Activated gamma-delta T cell treated with anti-CD3 and anti-CD28 coated beads, Interleukin-2, amount 50 U/mL, for 16 hours (primary cell): ENCODE measurements at places on chromosomes 4 and X.

DNA sequence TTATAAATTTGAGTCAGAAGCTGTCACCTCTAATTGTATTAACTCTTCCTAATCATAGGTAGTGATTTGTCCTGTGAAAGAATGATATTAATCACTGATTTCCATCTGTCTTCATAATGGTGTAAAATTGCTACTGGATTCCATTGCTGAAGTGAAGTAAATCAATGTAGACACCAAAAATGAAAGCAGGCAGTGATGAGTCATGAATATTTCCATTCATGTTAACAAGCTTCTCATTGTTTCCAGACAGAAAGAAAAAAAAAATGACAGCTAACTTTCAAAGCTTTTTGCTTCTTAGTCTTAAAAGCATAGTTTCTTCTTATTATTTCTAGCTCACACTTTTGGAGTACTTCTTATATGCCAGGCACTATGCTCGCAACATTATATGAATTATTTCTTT is 21.5 kb downstream of the FAM114A1 start:
- DNase-seq: no peak

DNA sequence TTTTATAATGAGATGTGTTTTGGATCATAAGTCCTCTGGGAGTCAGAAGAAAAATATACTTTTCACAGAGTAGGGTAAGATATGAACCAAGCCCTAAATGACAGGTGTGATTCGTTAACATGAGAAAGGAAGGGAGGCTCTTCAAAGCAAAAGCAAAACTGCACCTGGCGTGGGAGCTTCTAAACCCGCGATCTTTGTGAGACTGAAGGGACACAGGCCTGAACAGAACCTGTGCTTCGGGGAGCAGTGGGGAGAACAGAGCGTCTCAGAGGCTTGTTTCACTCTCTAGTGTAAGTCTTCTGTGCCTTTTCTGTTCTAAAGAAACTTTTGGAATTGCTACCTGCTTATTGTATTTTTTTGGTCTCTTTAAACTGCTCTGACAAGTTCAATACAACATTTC is 30.2 kb upstream of the CYP4V2 start:
- DNase-seq: no peak

DNA sequence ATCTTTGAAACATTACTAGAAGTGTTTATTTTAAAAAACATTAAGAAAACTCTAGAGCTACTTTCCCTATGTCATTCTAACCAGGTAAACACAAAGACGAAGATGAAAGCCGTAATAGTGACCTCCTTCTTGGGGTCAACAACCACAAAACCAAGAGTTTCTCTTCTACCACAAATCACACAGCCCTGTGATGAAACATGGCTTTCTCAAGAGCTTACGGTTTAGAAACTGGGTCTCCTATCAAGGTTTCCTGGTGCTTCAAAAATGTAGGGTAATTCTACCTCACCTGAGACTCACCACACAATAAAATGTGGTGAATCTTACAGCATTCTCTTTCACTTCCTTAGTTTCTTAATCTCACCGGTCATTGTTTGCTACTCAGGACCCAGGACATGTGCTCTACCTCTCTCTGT is 50.9 kb downstream of the CORIN start:
- no peak for DNase-seq

- peak; percentile 32 for DNase-seq
These were observed 37.8 kb downstream of the SEPTIN6 start for GRCh38 chrX:119655125-119655524.

- no peak for DNase-seq
These were observed 30.1 kb upstream of the MTMR1 start for GRCh38 chrX:150663073-150663472.

DNA sequence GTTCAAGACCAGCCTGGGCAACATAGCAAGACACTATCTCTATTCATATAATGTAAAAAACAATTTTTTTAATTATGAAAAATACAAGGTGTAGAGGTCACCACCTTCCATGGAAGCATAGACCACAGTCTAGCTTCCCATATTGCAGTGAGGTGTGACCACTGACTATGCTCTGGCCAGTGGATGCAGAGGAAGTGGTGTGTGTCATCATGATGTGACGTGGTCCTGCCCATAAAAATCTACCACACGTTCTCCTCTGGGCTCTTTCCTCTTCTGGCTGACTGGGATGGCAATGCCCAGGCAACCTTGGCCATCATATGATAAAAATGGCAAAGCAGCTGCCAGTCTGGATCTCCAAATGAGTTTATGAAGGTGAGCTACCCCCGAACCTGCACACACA is 65.7 kb downstream of the RBM47 start:
- no peak for DNase-seq

- DNase-seq: no peak
These were observed 132.1 kb upstream of the SLC4A4 start for GRCh38 chr4:71206763-71207162.

DNA sequence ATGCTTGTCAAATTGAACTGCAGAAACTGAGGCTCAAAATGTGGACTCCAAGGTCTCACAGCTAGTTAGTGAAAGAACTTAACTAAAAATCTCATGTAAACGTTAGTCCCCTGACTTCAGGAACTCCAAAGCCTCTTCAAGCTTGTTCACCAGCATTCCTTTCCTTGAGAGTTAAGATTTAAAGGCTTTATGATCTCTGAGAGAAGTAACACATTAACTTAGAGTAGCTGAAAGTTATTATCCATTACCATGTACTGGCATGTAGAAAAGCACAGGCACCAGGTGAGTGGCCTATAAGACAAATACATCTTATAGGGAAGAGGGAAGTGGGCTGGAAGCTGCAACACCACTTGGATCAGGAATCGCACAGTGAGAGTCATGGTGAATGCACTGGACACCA is 15.3 kb downstream of the PARM1 start:
- no peak for DNase-seq

DNA sequence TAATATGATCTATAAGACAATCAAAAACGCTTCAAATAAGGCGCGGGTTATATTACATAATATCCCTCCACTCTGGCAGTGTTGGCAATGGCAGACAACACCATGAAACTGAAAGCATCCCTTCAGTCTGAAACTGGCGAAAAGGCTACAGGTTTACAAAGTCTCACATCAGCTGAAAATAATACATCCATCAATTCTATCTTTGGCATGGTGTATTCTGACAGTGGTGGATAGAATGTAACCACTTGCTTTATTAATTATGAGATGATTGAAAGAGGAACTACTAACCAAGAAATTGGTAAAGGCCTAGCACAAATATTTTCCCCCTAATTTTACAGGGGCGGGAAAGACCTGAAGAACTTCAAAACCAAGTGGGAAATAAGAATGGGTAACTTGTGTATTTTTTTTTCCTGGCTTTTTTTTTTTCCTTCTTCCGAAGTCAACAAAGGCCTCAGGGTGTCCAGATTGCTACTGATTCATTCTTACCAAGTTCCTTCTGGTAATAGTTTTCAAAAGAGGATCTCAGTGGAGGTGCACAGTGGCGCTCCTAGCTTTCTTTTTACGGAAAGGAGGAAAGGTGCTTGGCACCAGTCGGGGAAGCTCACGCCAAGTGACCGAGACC is 728 bp downstream of the UBA6 start:
- no peak for DNase-seq

GRCh38 chr4:184807256-184807655 is 18.5 kb downstream of the ACSL1 start:
- DNase-seq: no peak

DNA sequence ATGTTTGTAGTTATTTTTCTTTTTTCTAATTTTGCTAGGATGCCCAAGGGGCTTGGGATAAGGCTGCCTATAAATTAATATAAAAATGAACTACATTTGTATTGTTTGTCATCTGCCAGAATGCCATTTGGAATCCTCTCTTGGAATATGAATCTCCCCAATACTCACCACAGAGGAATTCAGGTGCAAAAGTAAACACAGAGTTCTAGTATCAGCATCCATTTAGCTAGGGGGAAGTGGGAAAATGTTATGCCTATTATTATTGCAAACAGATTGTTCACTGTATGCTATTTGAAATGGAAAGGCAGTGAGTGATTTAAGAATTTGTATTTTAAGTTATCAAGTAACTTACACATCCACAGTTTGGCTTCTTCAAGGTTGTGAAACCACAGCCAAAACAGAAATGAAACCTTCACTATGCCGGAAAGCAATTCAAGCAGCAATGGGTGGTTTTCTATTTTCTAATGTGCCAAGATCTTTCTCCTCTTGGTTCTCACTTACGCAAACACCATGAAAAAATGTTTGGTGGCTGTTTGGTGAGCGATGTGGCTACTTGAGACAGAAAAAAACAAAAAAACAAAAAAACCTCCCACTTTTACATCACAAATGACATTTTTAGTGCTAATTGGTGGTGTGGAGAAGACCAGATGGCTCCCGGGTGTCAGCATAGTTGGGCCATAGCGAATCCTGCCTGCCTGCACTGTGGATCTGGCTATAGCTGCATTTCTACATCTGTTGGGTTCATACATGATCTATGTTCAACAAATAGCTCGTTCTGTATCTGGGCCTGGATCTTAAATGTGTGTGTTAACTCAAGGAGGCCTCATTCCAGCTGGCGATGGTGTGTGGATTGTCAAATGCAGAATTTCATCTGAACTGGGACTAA is 200.8 kb upstream of the GIMD1 start:
- no peak for DNase-seq

GRCh38 chr4:56648021-56648823 is 32.9 kb downstream of the HOPX start:
- no peak for DNase-seq

- DNase-seq: no peak
These were observed 147.0 kb upstream of the CTSO start for GRCh38 chr4:156100651-156101050.

DNA sequence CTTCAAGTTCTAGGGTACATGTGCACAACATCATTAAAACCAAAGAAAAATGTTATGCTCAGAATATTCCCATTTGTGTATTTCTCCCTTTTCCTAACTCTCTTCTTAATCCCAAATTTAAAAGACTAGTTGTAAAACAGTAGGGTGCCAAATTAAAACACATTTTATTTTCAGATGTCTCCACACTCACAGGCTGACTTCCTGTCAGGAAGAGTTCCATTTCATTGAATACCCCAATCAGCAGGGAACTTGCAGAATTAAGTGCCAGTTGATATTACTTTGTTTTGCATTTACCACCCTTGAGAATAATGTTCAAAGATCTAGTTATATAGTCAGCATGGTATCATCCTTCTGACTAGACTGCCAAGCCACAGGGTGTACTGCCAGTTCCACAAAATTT is 207.9 kb downstream of the MAB21L2 start:
- no peak for DNase-seq

GRCh38 chr4:143587703-143588102 is 74.2 kb downstream of the SMARCA5 start:
- DNase-seq: no peak

DNA sequence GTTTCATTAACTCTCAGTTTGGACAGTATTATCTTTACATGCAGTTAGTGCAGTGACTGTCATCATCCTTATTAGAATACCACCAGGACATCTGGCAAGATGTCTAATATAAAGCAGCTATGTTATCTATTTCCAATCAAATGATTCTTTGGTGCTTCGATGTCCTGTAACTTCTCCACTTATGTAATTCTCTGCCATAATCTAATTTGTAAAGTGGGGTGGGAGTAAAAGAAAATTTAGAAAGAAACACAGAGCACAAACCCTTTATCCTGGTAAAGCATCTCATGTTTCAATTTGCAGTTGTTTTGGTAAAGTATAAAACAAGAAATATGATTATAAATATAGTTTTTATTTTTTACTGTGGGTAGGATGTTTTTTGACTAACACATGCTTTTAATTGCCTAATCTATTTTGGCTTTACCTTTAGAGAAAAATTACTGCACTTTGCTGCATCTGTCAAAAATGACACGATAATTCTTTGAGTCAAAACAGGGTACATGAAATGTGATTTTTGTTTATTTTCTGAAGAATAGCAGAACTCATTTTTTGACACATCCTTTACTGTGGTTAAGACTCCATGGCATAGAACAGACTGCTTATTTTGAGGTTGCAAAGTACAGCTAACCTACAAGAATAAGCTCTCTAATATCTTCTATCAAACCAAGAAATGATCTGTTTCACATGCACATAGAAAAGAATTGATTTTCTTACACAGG is 382.9 kb downstream of the RPA4 start:
- DNase-seq: no peak

- DNase-seq: no peak
These were observed 17.7 kb upstream of the P2RY8 start for GRCh38 chrX:1554469-1555210.

- DNase-seq: no peak
These were observed 1043.3 kb downstream of the FAT4 start for GRCh38 chr4:126358041-126358440.

DNA sequence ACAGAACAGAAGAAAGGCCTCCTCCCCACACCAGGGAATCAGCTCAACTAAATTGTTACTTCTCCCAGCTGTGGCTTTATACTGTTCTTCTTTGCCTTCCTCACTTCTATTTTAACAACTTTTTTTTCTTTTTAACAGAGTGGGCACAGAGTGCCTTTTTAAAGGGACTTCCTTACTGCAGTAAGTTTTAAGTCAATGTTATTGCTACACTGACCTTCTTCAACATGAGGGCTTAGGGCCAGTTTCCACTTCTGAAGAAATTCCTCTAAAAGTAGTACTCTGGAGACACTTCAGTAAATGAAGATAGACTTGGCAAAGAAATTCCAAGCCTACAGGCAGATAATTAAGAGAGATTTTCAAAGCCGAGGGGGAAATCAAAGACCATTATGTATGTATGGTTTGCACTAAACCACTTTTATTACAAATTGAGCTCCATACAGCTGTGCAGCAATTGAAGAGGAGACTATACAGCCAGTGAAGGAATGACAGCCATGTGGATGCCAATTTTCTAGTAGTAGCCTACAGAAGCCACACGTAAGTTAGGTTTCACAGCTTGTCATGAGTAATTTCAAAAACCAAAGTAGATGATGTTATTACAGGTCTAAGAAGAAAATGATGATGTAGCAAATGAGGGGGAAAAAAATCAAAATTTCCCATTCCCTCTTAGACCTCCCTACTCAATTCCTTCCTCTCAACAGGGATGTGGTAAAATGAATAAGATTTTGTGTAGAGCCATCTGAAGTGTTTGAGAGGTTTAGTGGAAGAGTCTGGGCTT is 36.9 kb upstream of the RASGEF1B start:
- DNase-seq: no peak
